Upper lobe of left lung (tissue), 6 donors: ENCODE measurements at places on chromosomes 4 and X. TPM values are rescaled to one million over a fixed set of nuclear protein-coding genes. Genes with fewer than 3 reads are reported as not detected.
A peak's percentile ranks its signal among the peaks of the same experiment; 100 is the strongest.

DNA sequence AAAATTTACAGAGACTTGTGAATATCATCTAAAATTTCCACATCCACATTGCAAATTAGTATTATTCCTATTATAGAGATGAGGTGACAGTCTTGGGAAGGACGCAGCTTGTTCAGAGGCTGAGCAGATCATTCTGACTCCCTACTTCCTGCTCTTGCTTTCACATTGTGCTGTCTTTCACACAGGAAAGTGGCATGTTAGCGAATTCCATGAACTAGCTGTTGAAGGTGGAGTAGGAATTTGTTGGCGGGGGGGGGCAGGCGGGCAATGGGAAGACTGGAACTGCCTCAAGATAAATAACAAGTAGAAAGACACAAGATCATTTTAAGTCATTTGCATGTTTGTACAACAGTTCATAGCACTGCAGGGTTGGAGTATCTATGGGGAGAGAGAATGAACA is 2.3 kb downstream of the PF4V1 start:
- no peak overlapping the region for H3K27ac ChIP-seq
- peaks cover 5% of the 10 kb centered on the region for H3K4me1 ChIP-seq
- DNase-seq: no peak
- no peak overlapping the region for H3K4me3 ChIP-seq
- H3K27me3 ChIP-seq: no peaks in the 10 kb centered on the region

GRCh38 chr4:37389967-37390580 is 145.5 kb downstream of the NWD2 start:
- H3K27ac ChIP-seq: no peak overlapping the region
- no peak for DNase-seq
- no peaks in the 10 kb centered on the region for H3K36me3 ChIP-seq
- no peaks in the 10 kb centered on the region for H3K4me1 ChIP-seq
- no peak overlapping the region for H3K4me3 ChIP-seq

DNA sequence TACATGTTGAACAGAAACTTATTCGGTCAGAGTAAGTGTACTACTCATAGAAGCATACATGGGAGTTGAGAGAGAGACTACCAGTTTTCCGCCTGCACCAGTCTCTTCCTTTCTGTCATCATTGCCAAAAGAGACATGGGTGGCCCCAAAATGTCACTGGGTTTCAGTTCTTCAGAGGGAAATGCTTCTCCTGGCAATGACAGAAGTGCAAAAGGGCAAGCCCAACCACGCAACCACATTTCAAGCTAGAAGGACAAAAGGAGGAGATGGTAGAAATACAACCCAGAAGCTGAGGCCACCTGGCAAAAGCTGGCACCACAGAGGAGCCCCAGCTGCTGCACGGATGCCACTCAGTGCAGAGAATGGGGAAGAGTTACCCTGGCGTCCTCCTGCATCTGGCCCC is 320.1 kb downstream of the BCOR start:
- no peak overlapping the region for H3K4me3 ChIP-seq
- H3K4me1 ChIP-seq: no peaks in the 10 kb centered on the region
- DNase-seq: no peak
- H3K27ac ChIP-seq: no peak overlapping the region
- no peaks in the 10 kb centered on the region for H3K36me3 ChIP-seq
- no peaks in the 10 kb centered on the region for H3K27me3 ChIP-seq

MAGEB17 gene
- not detected for total RNA-seq

DNA sequence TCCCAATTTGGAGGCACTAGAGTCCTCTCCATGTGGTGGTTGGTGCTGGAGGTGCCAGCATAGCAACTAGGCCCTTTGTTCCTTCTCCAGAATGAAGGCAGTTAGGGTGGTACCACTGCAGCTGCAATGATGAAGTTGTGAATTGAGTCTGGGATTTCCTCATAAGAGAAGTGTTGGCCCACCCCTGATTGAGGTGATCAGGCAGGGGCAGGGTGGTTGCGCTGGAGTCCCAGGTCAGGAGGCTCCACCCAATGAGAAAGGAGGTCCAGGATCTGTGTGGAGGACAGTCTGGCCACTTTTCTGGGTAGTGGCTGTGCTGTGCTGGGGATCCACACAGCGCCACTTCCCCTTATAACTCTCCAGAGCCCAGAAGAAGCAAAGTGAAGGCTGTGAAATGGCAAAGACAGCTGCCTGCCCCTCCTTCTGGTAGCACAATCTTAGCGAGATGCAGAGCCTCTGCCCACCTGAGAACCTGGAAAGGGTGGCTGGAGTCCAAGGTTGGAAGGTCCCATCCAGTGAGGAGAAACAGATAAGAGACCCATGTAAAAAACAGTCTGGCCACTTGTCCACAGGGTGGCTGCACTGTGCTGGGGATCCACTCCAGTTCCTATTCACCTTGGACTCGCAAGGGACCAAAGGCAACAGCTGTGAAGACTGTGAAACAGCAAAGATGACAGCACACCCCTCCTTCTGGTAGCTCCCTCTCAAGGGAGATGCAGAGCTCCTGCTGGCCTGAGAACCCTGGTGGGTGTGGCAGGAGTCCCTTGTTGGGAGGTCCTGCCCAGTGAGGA is 124.6 kb downstream of the RRAGB start:
- no peak overlapping the region for H3K27ac ChIP-seq
- H3K36me3 ChIP-seq: no peaks in the 10 kb centered on the region
- no peaks in the 10 kb centered on the region for H3K27me3 ChIP-seq
- DNase-seq: no peak
- no peaks in the 10 kb centered on the region for H3K4me1 ChIP-seq

DNA sequence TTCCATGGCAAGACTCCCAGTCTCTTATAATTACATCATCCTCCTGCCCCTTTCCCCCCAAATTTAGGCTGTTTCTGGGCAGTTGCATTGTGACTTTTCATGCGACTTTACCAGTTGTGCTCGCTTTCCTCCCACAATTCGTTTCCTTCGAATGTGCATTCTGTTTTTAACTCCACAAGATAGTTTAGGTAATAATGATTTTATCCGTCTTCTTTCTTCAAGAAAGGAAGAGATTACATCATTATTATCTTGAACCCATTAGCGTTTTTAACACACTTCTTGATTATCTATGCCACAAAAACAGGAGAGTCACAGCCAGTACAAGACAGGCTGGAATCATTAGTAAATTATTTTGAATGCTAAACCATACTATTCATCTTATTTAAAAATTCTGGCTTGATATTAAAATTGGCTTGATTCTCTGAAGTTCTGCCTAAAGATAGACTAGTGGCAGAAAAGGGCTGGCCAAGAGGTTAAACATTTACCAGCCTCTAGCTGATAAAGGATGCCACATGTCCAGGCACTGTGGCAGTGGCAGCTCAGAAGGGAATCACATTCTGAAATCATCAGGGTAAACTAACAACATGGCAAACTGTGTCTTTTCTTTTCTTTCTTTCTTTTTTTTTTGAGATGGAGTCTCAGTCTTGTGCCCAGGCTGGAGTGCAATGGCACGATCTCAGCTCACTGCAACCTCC is 19.7 kb upstream of the PLA2G12A start:
- no peaks in the 10 kb centered on the region for H3K27me3 ChIP-seq
- H3K4me1 ChIP-seq: no peaks in the 10 kb centered on the region
- DNase-seq: no peak

DNA sequence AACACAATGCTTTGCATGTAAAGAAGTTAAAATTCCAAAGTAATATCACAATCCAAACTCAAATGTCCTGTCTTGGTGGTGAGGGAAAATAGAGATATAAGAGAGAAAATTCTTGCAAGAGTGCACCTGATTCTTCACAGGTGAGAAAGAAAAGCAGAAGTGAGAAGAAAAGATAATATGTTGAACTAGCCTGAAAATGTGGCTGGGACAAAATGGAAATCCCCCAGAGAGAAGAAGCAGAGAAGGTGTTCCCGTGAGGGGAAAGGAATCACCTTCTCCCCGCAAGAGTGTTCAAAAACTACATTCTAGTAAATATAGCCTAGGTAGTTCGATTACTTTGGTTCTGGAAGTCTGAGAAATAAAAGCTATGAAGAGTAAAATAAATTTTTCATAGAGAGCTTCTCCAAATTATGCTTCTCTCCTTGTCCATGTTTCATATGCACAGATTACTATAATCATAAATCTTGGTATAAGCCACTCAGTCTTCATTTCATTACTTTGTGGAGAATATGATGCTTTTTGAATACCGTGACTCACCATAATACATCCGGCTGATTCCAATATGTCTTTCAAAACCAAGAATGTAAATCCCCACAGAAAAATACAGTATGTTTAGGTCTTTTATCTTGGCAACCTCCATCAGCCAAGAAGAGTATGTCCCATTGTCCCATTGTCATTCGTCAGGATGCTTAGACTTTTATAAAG is 63.1 kb downstream of the COX18 start:
- no peak for DNase-seq
- H3K27ac ChIP-seq: no peak overlapping the region
- H3K4me1 ChIP-seq: no peaks in the 10 kb centered on the region
- no peak overlapping the region for H3K4me3 ChIP-seq

- peaks cover 29% of the 10 kb centered on the region for H3K4me1 ChIP-seq
- DNase-seq: no peak
- H3K36me3 ChIP-seq: no peaks in the 10 kb centered on the region
Measured at GRCh38 chr4:15781427-15782095, 3.4 kb downstream of the CD38 start.

GRCh38 chrX:53422086-53422860 is at the start of gene SMC1A:
SMC1A (minus strand) TSS chrX:53422654; CDS start chrX:53422600, 54 bp downstream.
- DNase-seq: peak; percentile 99
- H3K4me1 ChIP-seq: peaks cover 9% of the 10 kb centered on the region
- H3K36me3 ChIP-seq: no peaks in the 10 kb centered on the region
- H3K4me3 ChIP-seq: peak within 1 kb of the TSS; percentile 77
- H3K27ac ChIP-seq: peak within 1 kb of the TSS; percentile 96
- H3K27me3 ChIP-seq: no peaks in the 10 kb centered on the region

DNA sequence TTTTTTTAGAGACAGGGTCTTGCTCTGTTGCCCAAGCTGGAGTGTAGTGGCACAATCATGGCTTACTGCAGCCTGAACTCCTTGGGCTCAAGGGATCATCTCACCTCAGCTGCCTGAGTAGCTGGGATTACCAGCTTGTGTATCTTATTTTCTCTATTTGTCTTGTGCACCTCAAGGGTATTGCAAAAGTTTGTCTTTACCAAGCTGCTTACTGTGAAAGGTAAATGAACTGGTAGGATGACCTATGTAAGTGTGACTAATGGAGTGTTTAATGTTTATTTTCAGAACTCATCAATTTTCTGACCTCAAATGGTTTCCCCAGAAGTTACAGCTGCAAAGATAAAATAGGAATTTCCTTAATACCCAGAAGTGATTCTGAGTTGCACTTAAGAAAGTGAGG is 5.3 kb upstream of the FGA start:
- no peak overlapping the region for H3K4me3 ChIP-seq
- no peak overlapping the region for H3K27ac ChIP-seq
- no peaks in the 10 kb centered on the region for H3K36me3 ChIP-seq
- H3K4me1 ChIP-seq: no peaks in the 10 kb centered on the region

GRCh38 chr4:155954939-155955338 is 1.3 kb upstream of the CTSO start:
- H3K4me1 ChIP-seq: peaks cover 12% of the 10 kb centered on the region
- no peak overlapping the region for H3K4me3 ChIP-seq
- no peaks in the 10 kb centered on the region for H3K27me3 ChIP-seq

PSAPL1 gene
- total RNA-seq: 0.20 TPM

- peak; percentile 19 for DNase-seq
- H3K36me3 ChIP-seq: no peaks in the 10 kb centered on the region
- H3K27ac ChIP-seq: peak overlapping the region; percentile 92
- peaks cover 9% of the 10 kb centered on the region for H3K4me1 ChIP-seq
- H3K27me3 ChIP-seq: no peaks in the 10 kb centered on the region
Measured at GRCh38 chrX:68830419-68831404, 1.9 kb downstream of the EFNB1 start.

TMEM47 gene
- total RNA-seq: 23.2 TPM

- no peaks in the 10 kb centered on the region for H3K27me3 ChIP-seq
- no peak overlapping the region for H3K4me3 ChIP-seq
- no peaks in the 10 kb centered on the region for H3K36me3 ChIP-seq
- peak overlapping the region; percentile 70 for H3K27ac ChIP-seq
Measured at GRCh38 chrX:66014556-66014955, 25.3 kb downstream of the VSIG4 start.

DNA sequence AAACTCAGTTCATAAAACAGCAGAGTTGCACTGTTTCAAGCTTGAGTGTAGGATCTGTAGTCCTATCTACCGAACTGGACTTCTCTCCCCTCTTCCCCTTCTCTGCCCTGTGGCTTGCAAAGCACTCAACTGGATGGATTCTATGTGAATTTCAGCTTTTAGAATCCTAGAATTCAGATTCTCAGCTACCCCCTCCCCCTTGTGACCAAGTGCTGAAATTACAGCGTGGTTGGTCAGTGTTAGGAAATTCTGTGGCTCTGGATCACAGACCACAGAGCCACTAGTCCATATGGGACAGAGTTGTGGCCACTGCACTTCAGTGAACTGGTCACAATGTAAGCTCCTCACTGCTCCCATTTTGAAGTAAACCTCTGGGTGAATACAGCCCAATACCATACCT is 64.6 kb upstream of the TRPC5 start:
- H3K27me3 ChIP-seq: no peaks in the 10 kb centered on the region
- no peak overlapping the region for H3K27ac ChIP-seq
- no peaks in the 10 kb centered on the region for H3K36me3 ChIP-seq
- H3K4me3 ChIP-seq: no peak overlapping the region
- H3K4me1 ChIP-seq: no peaks in the 10 kb centered on the region

CYLC1 gene
- not detected for total RNA-seq

DNA sequence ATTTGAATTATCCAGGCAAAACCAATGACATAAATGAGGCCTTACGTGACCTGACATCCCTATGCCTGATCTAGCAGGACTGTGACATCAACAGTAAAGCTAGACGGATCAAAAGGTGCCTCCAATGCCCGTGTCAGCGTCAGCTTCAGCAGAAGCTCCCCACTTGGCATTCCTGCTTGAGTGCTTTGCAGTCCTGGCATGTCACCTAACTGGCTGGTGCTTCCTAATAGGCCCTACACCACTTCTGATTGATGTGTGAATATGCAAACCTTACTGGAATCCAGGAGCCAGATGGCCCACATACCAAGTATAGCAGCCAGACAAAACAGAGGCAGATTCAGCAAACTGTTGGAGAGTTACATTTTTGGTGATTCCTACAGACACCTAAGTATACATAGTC is 224.2 kb downstream of the DMD start:
- no peaks in the 10 kb centered on the region for H3K36me3 ChIP-seq
- H3K27me3 ChIP-seq: no peaks in the 10 kb centered on the region
- no peak overlapping the region for H3K4me3 ChIP-seq
- no peak for DNase-seq

DNA sequence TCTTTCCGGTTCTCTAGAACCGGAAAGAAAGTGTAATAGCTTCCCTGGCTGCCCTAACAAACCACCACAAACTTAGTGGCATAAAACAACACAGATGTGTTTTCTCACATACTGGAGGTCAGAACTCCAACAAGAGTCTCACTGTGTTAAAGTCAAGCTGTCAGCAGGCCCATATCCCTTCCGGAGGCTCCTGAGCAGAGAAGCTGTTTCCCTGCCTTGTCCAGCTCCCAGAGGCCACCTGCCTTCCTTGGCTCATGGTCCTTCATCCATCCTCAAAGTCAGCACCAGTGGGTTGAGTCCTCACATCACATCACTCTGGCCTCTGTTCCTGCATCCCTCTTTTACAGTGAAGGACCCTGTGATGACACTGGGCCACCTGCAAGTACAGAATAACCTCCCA is 49.8 kb upstream of the HMX1 start:
- no peaks in the 10 kb centered on the region for H3K36me3 ChIP-seq
- H3K4me1 ChIP-seq: no peaks in the 10 kb centered on the region
- DNase-seq: no peak
- H3K27ac ChIP-seq: no peak overlapping the region
- H3K4me3 ChIP-seq: no peak overlapping the region
- H3K27me3 ChIP-seq: no peaks in the 10 kb centered on the region

RNF128 gene
- total RNA-seq: 17.0 TPM

- H3K4me1 ChIP-seq: no peaks in the 10 kb centered on the region
- H3K27ac ChIP-seq: no peak overlapping the region
- H3K36me3 ChIP-seq: no peaks in the 10 kb centered on the region
- no peak overlapping the region for H3K4me3 ChIP-seq
- no peaks in the 10 kb centered on the region for H3K27me3 ChIP-seq
Measured at GRCh38 chrX:123425904-123426303, 241.8 kb downstream of the GRIA3 start.
